SK-N-DZ (cell line): ENCODE measurements at places on chromosomes 6 and 20.

- DNase-seq: no peak
Observed at GRCh38 chr20:59422872-59423544, 122.6 kb downstream of the EDN3 start.

- DNase-seq: no peak
Observed at GRCh38 chr20:13228771-13229170, 7.7 kb downstream of the ISM1 start.

DNA sequence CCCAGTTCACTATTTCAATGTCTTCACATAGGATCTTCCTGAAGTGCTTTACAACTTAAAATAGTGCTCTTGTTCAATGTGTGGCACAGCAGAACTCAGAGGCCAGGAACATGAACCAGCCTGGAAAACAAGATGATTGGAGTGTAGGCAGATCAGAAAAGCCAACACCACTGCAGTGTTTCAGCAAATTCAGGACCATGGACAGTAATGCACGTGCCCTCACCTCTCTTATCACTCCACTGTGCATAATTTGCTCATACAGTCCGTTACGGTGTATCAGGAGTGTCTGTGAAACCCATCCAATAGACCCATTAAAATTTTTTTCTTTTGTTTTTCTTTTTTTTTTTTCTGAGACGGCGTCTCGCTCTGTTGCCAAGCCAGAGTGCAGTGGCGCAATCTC, 27.6 kb upstream of the HACE1 start:
- peak; percentile 37 for DNase-seq

DNA sequence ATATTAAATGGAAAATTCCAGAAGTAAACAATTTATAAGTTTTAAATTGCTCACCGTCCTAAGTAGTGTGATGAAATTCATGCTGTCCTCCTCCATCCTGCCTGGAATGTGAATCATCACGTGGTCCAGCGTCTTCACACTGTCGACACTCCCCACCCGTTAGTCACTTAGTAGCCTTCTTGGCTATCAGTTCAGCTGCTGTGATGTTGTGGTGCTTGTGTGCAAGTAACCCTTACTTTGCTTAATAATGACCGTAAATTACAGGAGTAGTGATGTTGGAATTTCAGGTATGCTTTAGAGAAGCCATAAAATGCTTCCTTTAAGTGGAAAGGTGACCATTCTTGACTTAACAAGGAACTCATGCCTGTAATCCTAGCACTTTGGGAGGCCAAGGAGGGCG, 25.2 kb downstream of the RIOK1 start:
- DNase-seq: no peak

DNA sequence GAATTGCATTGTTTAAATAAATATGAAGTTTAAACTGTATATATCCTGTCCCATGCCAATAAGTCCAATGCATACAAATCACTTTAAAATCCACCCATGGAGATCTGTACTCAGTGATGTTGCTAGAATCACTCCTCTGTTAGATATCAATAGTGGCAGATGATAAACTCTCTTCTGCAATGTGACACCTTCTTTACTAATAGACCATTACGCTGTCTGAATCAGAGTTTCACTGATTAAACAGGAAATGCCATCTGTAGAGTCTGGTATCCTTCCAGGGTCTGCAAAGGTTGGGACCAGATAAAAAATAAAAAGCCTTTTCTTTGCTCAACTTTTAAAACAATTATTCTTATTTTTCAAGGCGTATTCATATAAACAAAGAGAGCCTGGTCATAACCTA, 134.5 kb downstream of the EDN3 start:
- DNase-seq: no peak

DNA sequence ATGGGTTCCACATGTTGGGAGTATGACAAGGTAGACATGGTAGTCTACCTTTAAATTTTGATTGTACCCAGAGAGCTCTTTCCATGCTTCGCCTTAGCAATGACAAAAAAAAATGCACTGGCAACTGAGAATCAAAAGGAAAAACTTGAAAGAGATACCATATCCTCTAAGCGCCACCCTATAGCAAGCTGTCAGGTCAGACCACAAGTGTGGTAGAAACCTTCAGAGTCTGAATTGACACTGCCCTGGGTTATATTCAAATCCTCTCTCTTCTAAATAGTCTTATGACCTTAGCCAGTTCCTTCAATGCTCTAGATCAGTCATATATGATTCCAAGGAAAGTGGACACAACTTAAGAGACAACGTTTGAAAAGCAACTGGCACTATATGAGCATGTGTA, 45.6 kb upstream of the SMLR1 start:
- DNase-seq: no peak

DNA sequence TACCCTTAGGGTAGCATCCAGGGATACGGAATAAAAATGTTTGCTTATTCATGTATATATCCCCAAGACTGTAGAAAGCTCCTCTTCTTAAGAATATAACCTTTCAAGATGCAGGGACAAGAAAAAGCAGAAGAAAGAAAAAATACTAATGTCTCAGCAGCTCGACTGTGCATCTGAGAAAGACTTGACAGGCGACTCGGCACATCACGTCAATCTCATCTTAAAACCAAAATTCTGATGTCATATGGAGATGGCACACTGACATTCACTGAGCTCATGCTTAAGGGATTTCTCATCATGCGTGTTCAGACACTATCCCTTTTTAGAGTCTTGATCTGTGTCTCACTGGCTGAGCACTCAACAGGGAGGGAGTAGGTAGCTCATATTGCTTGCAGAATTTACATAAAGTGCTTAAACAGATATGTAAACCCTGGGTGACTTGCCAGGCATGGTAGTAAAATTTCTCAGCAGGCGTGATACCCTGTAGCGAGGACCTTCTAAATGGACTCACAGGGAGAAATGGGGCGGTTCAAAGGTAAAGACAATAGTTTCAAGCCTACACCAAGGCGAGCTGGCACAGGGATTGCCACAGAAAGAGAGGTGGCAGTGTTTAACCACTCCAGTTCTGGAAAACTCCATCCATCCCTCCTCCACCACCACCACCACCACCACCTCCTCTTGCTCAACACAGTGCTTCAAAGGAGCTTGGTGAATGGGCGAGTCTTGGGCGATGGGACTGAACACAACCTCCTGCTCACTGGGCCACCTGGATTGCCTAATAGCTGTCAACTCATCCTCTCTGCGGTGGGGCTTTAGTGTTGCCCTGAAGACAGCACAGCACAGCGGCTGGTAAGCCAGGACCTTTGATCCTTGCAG, 330.5 kb downstream of the TFAP2A start:
- DNase-seq: no peak

DNA sequence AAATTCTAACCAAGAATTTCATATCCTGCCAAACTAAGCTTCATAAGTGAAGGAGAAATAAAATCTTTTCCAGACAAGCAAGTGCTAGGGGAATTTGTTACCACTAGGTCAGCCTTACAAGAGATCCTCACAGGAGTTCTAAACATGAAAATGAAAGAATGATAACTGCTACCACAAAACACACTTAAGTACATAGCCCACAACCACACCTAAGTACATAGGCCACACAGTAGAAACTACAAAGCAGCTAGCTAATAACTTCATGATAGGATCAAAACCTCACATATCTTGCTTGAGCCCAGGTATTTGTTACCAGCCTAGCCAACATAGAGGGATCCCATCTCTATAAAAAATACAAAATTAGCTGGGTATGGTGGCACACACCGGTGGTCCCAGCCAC, 50.4 kb downstream of the IRAK1BP1 start:
- no peak for DNase-seq

DNA sequence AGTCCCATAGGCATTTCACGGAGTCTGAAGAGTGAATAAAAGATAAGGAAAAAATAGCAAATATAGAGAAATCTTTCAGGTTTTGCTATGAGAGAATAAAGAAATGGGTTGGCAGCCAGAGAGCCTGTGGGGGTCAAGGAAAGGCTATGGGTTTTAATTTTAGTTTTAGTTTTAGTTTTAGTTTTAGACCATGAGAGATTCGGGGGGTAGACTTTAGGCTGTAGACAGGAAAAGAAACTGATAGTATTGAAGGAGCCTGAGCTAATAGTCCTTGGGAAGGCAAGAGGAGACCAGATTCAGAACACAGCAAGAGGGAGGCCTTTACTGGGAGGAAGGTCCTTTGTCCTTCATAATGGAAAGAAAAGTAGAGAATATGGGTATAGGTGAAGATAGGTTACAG, 19.3 kb downstream of the DOP1A start:
- no peak for DNase-seq

DNA sequence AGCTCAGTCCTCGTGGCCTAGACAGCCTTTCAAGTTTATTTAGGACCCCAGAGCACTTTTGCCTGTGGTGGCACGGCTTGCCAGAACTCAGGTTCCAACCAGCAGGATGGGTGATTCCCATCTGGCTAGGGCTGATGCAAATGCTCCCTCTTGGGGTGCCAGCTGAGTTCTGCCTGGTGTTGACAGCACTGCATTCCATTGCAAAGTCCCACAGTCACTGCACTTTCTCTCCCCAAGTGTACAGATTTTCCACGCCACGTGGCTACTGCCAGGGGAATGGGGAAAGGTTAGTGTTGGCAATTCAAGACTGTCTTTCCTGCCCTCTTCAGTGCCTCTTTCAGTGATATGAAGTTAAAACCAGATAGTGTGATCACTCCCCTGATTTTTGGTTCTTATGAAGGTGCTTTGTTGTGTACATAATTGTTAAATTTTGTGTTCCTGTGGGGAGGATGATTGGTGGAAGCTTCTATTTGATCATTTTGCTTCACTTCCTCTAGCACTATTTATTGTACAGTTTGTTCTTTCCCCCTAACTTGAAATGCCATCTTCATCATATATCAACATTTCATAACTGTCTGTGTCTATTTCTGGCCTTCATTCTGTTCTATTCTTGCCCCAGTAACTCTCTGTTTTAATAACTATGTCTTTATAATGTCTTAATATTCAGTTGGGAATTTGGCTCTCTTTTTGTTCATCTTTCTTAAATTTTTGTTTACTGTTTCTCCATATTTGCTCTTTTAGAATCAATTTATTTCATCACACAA, 86.2 kb downstream of the CFAP61 start:
- no peak for DNase-seq
